ENCODE measurements at places on chromosomes 4 and X.

- no peak for DNase-seq
These were observed 18.4 kb upstream of the CC2D2A start for GRCh38 chr4:15451181-15451865.

DNA sequence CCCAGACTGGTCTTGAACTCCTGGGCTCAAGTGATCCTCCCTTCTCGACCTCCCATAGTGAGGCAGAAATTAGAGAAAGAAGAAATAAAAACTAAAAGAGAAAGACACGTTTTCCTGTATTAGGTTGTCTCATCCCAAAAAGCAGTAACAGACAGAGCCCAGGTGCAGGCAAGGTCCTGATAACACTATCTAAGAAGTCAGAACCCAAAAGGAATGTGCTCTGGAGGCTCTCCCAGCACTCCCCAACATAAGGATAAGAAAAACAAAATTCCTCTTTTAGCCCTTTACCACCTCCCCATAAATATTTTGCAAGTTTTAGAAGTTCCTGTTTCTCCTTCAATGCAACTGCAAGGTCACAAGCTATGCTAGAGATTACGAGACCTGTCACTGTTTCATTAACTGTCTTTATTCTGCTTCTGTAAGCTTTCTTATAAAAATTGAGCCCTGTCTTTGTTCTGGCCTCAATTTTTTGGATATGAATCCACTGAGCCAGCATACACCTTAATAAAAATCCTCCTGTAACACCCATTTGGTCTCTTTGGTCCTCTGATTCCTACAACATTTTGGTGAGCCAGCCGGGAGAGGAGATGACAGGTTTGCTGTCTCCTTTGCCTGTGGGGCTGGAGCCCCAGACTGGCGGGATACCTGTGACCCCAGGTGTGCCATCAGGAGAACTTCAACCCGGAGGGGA lies 25.9 kb downstream of the LIAS start:
- DNase-seq = no peak

DNA sequence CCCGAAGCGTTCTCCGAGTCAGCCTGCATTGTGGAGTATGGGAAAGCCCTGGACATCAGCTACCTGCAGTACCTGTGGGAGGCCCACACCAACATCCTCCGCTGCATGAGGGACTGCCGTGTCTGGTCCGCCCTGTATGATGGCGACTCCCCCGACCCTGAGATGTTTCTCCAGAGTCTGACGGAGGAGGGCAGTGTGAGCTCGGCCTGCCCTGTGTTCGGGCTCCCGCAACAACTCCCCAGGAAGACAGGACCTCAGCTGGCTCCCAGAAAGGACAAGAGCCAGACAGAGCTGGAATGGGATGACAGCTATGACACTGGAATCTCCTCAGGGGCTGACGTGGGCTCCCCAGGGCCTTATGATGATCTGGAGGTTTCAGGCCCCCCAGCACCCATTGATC lies 111.3 kb downstream of the GATB start:
- no peak for DNase-seq

DNA sequence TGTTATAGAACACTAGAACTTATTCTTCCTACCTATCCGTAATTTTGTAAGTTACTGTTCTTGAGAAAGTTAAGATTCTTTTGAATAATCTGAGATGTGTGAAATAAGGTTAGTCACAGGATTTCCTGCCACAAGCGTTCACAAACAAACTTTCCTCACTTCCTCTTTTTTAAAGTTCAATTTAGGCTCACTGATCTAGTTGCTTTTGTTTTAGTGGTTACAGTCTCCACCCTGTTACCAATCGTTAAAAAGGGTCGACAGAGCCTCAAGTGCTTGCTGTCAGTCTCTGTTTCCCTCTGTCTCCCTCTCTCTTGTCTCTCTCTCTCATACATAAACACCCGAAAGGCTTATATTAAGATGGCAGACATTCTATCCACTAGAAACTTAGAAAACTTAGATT lies 35.9 kb upstream of the STK26 start:
- DNase-seq = no peak

- DNase-seq = no peak
These were observed 134.3 kb downstream of the AMELX start for GRCh38 chrX:11427453-11428071.

GRCh38 chr4:183118585-183118984 lies 19.5 kb downstream of the WWC2 start:
- DNase-seq = peak; percentile 71

- DNase-seq = no peak
These were observed 230.1 kb upstream of the FAT1 start for GRCh38 chr4:186953599-186954260.

GRCh38 chr4:159549098-159549518 lies 446.2 kb downstream of the RAPGEF2 start:
- DNase-seq = no peak

- no peak for DNase-seq
These were observed 1672.3 kb downstream of the ARAP2 start for GRCh38 chr4:34572026-34572425.

DNA sequence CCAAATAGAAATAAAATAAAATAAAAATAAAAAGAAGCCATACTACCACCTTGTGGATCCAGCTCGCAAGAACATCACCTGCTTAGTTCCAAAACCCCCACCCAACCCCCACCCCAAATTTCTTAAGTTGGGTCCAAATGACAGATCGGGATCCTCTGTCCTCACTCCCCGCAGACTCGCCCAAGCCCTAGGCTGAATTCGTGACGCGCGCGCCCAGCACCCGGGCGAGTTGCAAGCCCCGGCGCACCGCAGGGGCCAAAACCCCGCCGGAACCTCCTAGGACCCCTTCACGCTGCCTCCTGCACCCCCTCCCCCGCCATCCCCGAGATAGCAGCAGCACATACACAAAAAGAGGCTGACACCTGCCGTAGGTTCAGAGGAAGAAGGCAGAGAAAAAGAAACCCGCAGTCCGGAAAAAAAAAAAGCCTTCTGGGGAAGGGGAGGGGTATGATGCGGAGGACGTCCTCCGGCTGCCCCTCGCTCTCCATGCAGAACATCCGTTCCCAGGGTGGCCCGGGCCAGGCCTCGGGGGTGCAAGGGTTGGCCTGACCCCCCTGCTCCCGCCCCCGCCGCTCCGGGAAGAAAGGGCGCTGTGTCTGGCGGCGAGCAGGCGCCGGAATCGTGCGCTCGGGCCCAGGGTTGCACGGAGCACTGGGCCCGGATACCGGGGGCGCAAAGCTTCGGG lies 2.6 kb downstream of the NLGN4X start:
- DNase-seq = no peak

- DNase-seq = no peak
These were observed 74.0 kb downstream of the AFF2 start for GRCh38 chrX:148574237-148574973.

DNA sequence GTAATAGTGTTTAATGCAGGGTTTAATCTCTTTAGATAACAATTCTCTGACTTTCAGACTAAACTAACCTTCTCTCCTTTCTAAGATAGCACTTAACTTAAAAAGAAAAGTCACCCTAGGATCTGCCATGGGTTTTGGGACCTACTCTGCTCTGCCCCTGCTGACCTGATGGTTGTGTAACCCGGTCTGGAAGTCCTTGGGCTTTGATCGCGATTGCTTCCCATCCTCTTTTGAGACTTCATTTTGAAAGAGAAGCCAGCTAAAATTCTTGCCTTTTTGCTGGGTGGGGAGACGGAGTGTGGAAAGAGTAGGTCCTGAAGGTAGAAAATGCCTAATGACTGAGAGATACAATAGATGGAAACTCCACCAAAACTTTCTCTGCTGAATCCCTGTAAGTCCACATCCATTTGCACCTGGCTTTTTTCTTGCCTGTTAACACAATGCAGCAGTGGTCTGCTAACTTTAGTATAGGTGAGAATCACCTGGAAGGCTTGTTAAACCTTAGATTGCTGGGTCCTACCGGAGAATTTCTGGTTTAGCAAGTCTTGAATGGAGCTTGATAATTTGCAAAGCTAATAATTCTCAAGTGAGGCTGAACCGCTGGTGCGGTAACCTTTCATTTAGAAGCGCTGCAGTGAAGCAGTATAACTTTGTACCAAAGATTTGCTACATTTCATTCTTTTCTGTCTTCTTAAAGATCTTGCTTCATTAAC lies 45.6 kb upstream of the CCSER1 start:
- no peak for DNase-seq

GRCh38 chr4:77175201-77175611 lies 18.2 kb downstream of the CCNG2 start:
- DNase-seq = no peak

- no peak for DNase-seq
These were observed 58.8 kb downstream of the SPRY1 start for GRCh38 chr4:123455360-123455759.

GRCh38 chr4:48905363-48906015 lies 1.1 kb downstream of the OCIAD2 start:
- no peak for DNase-seq

DNA sequence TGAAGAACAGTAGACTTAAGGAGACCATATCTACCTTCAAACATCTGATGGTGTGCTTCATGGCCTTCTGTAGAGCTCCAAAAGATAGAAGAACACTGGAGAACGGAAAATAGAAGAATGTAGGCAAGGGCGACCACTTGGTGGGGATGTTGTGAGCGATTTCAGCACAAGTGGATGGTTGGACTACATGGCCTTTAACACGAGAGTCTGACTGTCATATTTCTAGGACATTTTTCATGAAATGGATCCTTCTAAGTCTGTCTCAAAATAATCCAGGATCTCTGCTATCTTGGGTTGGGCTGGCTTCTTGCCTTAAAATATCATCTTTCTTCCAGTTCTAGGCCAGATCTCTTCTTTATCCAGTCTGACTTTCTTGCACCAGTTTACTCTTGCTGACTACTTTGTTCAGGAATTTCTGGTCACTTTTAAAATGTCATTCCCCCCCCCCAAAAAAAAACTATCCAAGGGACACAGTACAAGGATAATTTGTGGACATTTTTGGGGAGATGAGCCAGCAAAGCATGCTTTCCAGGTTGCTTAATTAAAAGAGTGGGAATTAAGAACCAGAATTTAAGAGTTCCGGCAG lies 1.2 kb upstream of the MID1IP1 start:
- no peak for DNase-seq

DNA sequence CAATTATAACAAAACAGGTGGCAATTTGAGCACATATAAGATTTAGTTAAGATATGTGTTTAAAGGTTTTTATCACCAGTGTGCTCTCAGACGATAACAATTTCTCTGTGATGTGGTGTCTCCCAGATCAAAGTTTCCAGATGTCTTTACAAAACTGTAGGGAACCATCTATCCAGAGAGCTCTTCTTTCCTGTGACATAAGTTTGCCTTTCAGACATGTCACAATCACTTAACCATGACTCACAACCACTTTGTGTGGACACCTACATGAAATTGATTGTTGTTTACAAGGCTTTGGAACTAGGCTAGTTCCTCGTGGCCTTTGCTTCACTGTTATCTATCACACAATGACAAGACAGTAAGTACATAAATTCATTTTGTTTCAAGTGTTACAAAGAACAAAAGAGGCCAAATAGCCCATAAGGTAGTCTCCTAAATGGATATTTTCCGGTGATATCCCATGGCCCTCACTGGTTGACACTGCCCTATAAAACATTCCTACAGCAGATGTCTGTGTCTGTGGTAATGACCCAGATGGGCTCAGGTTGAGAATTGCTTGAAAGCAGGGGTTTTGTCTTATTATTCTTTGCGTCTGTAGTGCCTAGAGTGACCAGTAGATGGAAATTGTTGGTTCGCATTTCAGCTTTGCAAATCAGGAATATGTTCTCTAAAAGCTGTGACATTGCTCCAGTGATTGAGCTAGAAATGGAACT lies 297.8 kb upstream of the FAM241A start:
- no peak for DNase-seq

DNA sequence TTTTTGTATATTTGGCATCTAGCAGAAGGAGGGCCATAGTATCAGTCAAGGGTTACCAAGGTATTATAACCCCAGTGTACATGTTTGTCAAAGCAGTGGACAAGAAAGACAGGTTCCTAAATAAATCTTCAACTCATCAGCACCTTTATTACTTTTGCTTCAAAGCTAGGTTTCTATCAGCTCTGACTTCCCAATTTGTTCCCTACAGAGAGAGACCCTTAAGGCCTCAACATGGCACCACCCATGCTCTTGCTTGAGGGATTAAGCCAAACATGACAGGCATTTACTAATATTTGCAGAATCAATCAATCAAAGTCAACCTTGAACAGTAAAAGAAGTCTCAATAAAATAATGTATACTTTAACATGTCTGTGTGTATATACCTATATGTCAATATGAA lies 9.4 kb downstream of the TBCK start:
- DNase-seq = no peak

DNA sequence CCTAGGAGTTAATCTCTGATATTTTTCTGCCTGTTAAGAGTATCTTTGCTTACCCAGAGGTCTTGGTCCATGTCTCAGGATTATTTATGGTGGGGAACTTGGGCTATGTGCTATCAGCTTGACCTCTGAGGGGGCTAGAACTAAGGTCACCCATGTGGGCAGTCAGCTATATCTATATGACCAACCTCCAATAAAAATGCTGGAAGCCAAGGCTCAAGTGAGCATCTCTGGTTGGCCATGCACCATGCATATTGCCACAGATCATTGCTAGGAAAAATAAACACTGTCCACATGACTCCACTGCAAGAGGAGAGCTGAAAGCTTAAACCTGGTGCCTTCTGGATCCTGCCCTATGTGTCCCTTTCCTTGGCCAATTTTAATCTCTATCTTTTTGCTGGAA lies 196.5 kb upstream of the SLC7A11 start:
- no peak for DNase-seq

DNA sequence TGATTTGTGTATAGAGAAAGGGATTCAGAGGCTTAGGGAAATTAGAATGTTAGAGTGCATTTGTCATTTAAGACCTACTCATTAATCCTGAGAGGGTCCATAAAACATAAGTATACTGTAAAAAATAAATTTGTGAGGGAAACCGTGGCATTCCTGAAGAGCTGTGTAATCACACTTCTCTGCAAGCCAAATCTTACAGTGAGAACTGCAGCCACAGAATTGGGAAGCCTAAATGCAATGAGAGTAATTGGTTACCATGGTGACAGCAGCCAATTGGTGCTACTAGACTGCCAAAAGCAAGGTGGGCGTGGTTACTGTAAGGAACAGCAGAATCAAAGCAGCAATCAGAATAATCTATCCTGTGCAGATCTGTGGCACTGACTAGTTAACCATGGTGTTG lies 345.2 kb upstream of the GRID2 start:
- DNase-seq = peak; percentile 9

- peak; percentile 52 for DNase-seq
These were observed 26.6 kb upstream of the MAN2B2 start for GRCh38 chr4:6548201-6548881.

GRCh38 chrX:136162827-136163570 lies 15.7 kb downstream of the FHL1 start:
- DNase-seq = peak; percentile 42

Measured in MG63 (cell line).